ENCODE measurements at places on chromosomes 13 and 19.

DNA sequence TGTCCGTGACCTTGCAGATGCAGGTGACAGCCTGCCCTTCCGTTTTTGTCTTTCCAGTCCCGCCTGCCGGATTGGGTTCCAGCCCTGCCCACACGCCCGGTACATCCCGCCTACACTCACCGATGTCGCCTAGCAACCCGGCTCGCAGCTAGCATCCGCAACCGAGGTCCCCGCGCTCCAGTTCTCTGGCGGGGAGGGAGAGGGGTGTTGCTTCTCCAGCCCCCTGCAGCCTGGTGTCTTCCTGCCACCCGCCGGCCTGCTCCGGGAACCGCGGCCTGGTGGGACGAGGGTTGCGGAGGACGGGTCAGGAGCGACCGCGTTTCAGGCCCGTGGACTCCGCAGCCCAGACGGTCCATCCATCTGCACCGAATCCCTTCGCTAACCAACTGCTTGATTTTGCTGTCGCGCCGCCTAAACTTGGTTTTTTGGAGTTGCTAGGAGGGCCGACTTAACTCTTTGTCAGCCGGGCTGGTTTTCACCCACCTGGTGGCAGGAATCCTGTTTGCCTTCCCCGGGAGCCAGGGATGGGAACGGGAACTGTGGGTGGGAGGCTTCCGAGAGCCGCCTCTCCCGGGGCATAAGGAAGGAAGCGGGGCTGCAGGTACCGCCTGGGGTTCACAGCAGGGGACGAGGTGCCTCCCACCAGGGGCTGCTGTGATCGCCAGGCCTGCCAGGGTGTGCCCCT, 15.4 kb upstream of the MATK start:
- no peak for DNase-seq

GRCh38 chr13:52461265-52461664, 6.0 kb downstream of the CKAP2 start:
- no peak for DNase-seq

- DNase-seq = no peak
Measured at GRCh38 chr19:17348700-17349099, 11.3 kb downstream of the GTPBP3 start.

DNA sequence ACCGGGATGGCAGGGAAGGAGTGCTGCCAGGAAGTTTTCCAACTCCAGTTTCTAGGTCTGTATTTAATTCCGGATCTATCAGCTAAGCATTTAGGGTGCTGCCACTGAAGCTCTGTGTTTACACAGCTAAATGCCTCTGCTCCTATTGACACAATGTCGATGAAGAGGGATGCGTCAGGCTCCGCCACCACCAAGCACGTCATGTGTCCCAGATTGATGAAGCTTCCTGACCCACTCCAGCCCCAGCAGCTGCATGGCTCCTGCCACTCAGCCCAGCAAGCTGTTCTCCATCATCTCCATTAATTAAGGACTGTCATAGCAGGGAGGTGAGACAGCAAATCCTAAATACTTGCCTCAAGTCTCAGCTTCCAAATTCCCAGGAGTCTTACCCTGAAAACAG, 435.2 kb upstream of the ZNF507 start:
- DNase-seq = no peak

- peak; percentile 75 for DNase-seq
Measured at GRCh38 chr13:35512271-35512920, 35.9 kb upstream of the MAB21L1 start.

Data from amniotic stem cell (primary cell).